ENCODE measurements at places on chromosomes 7 and 10.
A peak's percentile ranks its signal among the peaks of the same experiment; 100 is the strongest.

GRCh38 chr10:131211965-131212619, 99.4 kb downstream of the TCERG1L start:
- DNase-seq, result no peak

GRCh38 chr10:43166880-43167497, 28.7 kb downstream of the CSGALNACT2 start:
- DNase-seq, result no peak

GRCh38 chr7:148687555-148687954, 11.1 kb upstream of the CUL1 start:
- no peak for DNase-seq

GRCh38 chr10:67665491-67665890, 30.5 kb downstream of the CTNNA3 start:
- DNase-seq, result peak; percentile 18

DNA sequence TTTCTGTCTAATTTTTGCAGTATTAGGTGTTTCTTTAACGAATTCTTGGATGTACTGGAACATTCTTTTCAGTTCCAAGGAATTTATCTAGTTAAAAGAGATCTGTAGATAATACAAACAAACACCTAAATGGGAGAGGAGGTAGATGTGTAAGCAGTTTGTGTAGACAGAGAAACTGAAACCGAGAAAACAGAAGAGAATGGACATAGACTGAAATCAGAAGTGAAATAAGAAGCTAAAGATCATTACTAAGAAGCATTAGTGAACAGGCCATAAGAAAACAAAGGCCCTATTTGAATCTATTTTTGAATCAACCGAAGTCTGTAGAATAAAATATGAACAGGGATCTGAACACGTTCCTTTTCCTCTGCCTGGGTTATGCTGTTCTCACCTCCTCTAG, 26.5 kb upstream of the TMEM229A start:
- no peak for DNase-seq

GRCh38 chr7:27751888-27752660, 12.1 kb downstream of the TAX1BP1 start:
- DNase-seq, result no peak

- no peak for DNase-seq
Measured at GRCh38 chr10:131587976-131588680, 276.6 kb upstream of the TCERG1L start.

DNA sequence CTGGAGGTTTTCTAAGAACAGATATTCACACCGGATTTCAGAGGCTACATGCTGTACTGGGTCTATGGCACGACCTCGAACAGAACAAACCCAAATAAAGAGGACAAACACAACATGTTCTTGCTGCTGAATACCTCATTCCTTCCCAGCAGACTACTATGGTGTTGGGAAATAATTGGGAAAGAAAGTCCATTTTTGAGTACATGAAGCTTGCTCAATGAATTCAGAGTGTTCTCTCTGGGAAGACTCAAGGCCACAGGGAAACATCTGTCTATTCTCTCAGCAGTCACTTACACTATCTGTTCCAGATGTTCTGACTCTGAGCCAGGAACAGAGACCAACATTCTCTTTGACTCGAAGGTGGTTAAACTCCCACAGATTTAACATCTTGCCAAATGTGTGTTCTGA, 30.9 kb downstream of the LAMB1 start:
- DNase-seq, result no peak

GRCh38 chr10:58894929-58895328, 281.5 kb upstream of the PHYHIPL start:
- DNase-seq, result no peak

DNA sequence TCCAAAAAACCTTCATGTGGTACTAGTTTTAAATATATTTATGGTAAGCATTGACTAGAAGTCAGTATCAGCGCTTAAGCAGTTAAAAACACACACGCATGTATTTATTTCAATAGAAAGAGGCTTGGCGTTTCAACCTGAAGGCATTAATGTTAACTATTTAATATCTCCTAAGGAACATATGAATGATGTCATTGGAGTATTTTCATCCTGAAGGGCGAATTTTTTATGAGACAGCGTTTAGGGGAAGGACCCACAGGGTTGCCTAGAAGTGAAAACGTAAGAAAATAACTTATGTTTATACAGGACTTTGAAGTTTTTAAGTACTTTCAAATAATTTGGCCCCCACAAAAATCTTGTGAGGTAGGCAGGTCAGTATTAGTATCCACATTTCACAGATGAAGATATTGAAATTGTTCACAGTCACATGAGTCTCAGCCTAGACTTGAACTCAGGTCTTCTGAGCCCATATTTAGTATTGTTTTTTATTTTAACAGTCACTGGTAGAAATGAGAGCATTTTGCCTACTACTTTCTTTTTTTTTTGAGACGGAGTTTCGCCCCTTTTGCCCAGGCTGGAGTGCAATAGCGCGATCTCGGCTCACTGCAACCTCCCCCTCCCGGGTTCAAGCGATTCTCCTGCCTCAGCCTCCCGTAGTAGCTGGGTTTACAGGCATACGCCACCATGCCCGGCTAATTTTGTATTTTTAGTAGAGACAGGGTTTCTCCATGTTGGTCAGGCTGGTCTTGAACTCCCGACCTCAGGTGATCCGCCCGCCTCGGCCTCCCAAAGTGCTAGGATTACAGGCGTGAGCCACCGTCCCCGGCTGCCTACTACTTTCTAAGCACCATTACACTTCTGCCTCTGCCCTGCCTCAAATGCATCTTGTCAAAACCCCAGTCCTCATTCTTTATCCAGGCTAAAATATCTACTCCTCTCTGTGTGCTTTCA, 1.8 kb downstream of the SLK start:
- no peak for DNase-seq

GRCh38 chr10:4939224-4940072, 23.8 kb upstream of the AKR1C1 start:
- no peak for DNase-seq

- no peak for DNase-seq
Measured at GRCh38 chr7:53609185-53609584, 573.8 kb downstream of the POM121L12 start.

Data from neural crest cell (in vitro differentiated cells).